ENCODE measurements at places on chromosomes 1 and 21. TPM values are rescaled to one million over a fixed set of nuclear protein-coding genes. Genes with fewer than 3 reads are reported as not detected.

MAP3K21 gene
- total RNA-seq, result 0.19 TPM

OR2T11 gene
- total RNA-seq, result not detected

GRCh38 chr1:53580739-53581475 lies 121.7 kb downstream of the DMRTB1 start:
- DNase-seq, result peak; percentile 16

DNA sequence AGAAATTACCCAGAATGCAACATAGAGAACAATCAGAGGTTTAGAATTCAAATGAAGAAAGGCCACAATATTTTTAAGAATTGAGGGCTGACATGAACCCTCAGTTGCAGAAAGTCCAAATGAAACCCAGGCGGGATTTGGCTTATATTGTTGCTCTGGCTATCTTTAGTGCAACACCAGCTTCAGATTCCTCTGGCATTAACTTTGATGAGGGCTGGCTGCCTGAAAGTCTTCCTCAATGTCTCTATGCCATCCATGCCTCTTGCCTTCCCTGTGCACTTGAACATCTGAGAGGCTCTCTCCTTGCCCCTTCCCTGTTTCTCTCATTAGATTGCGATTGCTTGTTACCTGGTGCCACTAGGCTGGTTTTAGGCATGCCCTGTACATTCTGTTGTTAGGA lies 31.2 kb upstream of the DPT start:
- no peak for DNase-seq

All from posterior vena cava (tissue), 2 donors.